ENCODE measurements at places on chromosomes 4 and X.
A peak's percentile ranks its signal among the peaks of the same experiment; 100 is the strongest.

DNA sequence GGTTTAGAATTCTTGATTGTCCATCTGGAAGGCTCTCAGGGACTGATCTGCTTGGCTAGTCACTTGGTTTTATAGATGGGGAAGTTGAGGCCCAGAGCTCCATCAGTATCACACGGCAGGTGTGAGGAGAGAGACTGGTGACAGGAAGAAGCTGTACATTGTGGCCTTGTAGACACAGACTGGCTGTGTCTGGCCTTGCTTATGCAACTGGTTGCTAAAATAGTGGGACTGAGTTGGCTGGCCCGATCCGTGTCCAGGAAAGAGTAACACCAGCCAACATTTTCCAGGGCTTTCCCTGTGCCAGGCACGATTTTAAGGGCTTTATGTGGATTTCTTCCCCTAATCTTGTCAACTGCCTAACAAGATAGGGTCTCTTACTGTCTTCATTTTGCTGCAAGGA, 2.8 kb downstream of the TBC1D14 start:
- no peak for DNase-seq

DNA sequence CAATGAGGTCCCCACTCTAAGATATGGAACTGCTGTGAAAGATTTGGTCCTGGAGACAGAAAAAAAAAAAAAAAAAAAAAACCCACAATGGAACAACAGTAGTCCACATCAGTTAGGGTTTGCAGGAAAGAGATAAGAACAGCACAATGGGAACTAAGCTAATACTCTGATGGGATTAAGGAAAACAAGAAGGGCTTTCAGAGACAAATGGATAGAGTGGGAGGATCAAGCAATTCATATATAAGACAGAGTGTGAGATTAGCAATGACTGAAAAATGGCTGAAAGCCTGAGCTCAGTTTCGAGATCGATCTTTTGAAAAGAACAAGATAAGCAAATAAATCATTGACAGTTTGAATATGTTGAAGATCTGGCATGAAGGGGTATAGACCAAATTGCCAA, 188.4 kb upstream of the TRPC5 start:
- DNase-seq: no peak

GRCh38 chr4:140497747-140498636, at the start of gene MGAT4D:
Gene MGAT4D (minus strand): TSS chr4:140498293. CDS start chr4:140498222, 71 bp downstream.
- DNase-seq: no peak

DNA sequence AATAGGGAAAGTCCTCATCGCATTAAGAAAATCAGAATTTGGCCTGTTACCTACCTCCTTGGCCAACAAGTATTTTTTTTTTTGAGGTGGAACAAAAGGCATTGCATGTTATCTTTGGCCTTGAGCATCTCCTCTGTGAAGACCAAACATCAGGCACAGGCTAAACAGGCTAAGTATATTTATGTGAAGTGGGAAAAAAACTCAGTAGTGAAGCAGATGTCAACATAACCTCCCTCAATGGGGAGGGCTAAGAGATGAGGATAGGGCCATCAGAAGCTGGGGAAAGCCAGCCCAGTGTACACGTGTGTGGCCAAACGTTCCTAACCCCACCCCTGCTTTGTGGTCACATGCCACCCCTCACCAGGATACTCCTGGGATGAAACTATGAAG, 102.5 kb downstream of the FNIP2 start:
- DNase-seq: no peak

- no peak for DNase-seq
Measured at GRCh38 chrX:12984603-12985319, 9.9 kb downstream of the TMSB4X start.

DNA sequence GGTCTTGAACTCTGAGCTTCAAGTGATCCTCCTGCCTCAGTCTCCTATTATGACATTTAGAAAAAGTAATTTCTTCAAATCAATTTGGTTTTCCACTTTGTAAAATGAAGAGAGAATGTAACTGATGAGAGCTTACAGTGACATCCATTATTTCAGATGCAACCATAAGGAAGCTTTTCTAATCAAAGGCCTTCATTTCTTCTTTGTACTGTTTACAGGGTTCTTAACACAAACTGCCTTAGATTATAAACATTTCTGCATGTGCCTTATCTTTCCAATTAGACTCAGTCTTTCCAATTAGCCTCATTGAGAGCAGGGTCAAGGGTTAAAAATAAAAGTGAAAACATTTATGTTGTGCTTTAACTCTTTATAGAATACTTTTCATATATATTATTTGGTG, 71.8 kb downstream of the WWC2 start:
- no peak for DNase-seq

- no peak for DNase-seq
Measured at GRCh38 chrX:40632199-40632598, 9.0 kb downstream of the MPC1L start.

DNA sequence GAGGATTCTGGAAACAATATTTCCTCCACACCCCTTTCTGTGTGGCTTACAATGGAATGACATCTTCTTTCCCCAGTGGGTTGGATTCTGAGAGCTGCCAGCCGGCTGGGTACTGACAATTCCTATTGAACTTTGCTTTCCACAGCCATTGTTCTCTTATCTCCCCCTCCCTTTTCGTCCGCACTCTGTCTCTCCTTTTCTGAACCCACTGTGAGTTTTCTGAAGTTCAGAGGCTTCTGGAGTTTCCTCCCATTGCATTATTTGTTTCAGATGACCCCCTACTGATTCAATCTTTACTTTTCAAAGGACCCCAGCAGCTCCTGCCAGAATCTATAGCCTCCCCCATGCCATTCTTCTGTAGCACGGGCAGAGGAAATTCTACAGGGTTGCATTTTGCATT, 10.4 kb downstream of the SMPX start:
- DNase-seq: no peak

DNA sequence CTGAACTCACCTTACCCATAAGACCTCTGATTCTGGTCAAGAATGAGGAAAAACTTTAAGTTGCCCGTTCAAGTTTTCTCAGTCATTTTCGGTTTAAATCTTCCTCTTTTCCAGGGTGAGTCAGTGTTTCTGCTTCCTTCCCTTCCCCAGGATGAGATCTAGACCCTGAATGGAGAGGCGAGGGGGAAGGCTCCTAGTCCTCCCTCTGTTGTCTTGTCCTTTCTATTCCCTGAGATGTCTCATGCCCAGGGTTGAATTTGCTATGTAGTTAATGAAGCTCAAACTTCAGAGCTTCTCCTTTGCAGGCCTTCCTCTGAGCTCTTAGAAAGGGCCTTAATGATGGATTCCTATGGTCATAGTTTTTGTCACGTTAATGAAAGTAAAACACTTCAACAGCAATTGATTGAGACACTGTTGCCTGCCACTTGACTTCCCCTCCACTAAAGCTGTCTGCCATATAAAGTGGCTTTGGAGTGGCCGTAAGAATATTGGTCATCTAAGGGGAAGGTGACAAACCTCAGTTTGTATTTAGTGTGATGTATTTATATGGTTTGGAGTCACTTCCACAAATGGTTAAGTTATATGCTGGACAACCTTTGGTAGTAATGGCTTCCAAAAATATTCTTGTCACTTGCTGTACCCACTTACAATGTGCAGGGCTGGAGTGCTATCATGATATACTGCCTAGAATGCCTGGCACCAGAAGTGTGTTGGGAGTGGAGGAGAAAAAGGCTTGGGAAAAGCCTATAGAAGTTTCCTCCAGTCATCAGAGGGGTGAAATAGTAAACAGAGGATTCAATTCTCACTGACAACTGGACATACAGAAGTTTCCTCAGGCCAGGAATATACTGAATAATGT, 24.3 kb upstream of the GPRIN3 start:
- no peak for DNase-seq

- DNase-seq: peak; percentile 25
Measured at GRCh38 chr4:121706595-121707021, 9.8 kb upstream of the ANXA5 start.

DNA sequence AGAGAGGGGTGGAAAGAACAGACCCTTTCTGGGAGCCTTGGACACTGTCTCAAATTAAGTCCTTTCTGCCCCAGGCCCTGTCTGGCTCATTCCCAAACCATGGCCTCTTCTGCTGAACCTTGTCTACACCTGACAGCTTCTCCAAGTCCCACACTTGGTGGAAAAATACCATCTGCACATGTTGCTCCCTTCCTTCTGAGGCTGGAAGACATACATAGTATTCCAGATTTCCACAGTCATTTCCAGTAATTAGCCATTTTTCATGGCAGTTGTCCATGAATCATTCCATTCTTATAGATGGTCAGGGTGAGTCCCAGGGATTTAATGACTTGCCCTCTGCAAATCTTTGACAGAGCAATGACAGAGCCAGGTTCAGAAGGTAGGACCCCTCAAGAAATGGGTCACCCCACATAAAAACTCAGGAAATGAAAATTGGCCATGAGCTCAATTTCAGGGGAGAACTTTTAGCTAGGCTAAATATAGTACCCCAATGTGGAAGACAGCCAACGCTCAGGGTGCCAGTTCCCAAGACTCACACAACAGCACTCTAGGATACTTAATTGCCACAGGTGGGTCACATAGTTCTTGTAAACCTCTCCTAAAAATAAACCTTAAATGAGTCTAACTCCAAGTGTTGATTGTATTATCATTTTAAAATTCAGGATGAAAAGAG, 16.2 kb upstream of the DAPP1 start:
- no peak for DNase-seq

GRCh38 chr4:151906438-151906837, 145.6 kb upstream of the GATB start:
- no peak for DNase-seq

DNA sequence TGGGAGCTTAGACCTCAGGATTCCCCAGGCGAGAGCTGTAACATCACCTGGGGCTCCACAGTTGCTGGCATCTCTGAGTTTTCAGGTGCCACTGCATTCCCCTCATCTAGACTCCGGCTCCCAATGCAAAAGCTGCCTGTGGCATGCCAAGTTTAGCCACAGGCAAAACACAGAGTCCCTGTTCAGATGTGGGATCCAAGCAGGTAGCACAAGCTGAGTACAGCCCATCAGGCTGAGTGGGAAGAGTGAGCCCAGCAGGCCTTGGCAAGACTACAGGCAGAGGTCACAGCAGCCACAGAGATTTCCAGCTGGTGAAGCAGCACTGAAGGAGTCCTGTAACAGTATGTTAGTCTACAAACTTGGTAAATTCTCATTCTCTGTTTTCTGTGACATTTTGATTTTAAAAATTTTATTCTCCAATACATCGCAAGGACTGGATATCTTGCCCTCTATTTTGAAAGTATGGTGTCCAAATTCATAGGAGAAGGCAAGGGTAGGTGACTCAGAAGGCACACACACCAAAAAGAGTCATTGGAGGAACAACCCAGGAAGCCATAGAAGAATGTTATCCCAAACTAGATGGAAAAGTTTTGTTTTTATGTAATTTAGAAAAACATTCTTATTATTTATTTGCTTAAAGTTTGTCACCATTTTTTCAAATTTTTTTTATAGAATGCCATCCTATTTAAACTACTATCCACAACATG, 13.6 kb upstream of the CXCL2 start:
- no peak for DNase-seq
